NCI-H1694 (cell line): ENCODE measurements at places on chromosomes 1 and 21.

- no peak for DNase-seq
These were observed 29.8 kb downstream of the HYI start for GRCh38 chr1:43423672-43424550.

GRCh38 chr1:55061000-55061705 lies 21.8 kb downstream of the PCSK9 start:
- no peak for DNase-seq

GRCh38 chr1:205422993-205423642 lies 1.3 kb upstream of the LEMD1 start:
- no peak for DNase-seq

- DNase-seq: no peak
These were observed 128.1 kb downstream of the PLXNA2 start for GRCh38 chr1:208115924-208116640.

DNA sequence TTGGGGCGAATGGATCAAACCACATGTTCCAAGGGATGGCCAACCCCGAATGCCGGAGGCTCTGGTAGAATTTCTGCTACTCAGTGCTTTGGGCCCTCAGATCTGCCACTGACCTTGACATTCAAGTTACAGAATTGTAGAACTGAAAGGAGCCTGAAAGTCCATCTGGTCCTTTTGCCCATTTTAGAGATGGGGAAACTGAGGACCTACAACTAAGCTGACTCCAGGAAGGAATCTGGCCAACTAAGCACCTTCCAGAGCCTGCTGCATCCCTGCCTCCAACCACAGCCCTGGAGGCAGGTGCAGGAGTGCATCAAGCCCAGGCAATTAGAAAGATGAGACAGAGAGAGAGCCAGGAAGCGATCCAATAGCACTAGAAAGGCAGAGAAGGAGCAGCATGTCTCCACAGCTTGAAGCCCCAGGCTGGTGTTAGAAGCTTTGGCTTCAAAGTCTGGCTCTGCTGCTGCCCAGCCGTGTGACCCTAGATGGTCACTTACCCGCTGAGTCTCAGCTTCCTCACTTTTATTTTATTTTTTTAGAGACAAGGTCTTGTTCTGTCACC lies 1.3 kb upstream of the CTRC start:
- DNase-seq: no peak
